GM23248 (cell line): ENCODE measurements at places on chromosomes 7 and 10. TPM values are rescaled to one million over a fixed set of nuclear protein-coding genes. Genes with fewer than 3 reads are reported as not detected.

HKDC1 gene
- 0.13 and 0.32 TPM in 2 replicates for total RNA-seq

MOGAT3 gene
- not detected in 2 replicates for total RNA-seq

PRR15 gene
- total RNA-seq: 6.1 and 11.5 TPM in 2 replicates

TAF3 gene
- 1.7 and 2.4 TPM in 2 replicates for total RNA-seq

PRPS1L1 gene
- total RNA-seq: not detected in 2 replicates

AKR1D1 gene
- total RNA-seq: not detected in 2 replicates

DNA sequence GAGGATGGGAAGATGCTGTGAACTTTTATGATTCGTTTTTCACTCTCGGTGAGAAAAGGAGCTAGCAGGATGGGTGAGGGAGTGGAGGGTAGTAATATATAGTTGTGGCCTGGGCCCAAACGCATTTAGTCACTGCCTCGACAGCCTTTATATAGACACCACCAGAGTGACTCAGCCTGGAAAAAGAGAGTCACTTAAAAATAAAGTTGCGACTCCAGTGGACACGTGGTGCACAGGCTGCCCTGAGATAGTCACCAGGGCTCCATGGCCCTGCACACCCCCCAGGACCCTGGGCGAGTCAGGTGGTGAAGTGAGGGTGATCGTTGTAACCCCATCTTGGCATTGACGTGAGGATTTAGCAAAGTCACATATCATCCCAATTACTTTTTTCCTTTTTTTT, 106.7 kb downstream of the CUX1 start:
- H3K27me3 ChIP-seq: no peaks in the 10 kb centered on the region
- peak overlapping the region; percentile 81 for H3K27ac ChIP-seq
- H3K36me3 ChIP-seq: no peaks in the 10 kb centered on the region
- peak; percentile 96 for DNase-seq
- no peak overlapping the region for H3K4me3 ChIP-seq

GRCh38 chr10:131531265-131532190, 220.0 kb upstream of the TCERG1L start:
- 0 out of 2 replicates have a peak, but pooled peaks cover 6% of the 10 kb centered on the region for H3K27me3 ChIP-seq
- H3K27ac ChIP-seq: no peak overlapping the region
- H3K4me3 ChIP-seq: no peak overlapping the region
- H3K36me3 ChIP-seq: no peaks in the 10 kb centered on the region

DNA sequence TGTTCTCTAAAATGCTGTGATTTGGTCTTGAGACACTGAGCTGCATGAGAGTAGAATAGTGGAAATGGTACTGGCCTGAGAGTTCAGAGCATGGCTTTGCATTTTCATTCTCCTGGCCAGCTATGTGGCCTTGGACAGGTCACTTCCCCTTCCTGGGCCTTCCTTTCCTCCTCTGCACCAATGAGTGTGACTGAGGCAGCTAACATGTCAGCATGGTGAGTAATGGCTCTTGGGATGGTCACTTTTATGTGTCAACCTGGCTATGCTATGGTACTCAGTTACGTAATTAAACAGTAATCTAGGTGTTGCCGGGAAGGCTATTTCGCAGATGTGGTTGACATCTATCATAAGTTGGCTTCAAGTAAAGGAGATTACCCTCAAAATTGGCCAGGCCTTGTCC, 109.3 kb downstream of the RTKN2 start:
- H3K27ac ChIP-seq: no peak overlapping the region
- peak; percentile 9 for DNase-seq
- no peaks in the 10 kb centered on the region for H3K36me3 ChIP-seq
- no peak overlapping the region for H3K4me3 ChIP-seq
- H3K27me3 ChIP-seq: no peaks in the 10 kb centered on the region

DNA sequence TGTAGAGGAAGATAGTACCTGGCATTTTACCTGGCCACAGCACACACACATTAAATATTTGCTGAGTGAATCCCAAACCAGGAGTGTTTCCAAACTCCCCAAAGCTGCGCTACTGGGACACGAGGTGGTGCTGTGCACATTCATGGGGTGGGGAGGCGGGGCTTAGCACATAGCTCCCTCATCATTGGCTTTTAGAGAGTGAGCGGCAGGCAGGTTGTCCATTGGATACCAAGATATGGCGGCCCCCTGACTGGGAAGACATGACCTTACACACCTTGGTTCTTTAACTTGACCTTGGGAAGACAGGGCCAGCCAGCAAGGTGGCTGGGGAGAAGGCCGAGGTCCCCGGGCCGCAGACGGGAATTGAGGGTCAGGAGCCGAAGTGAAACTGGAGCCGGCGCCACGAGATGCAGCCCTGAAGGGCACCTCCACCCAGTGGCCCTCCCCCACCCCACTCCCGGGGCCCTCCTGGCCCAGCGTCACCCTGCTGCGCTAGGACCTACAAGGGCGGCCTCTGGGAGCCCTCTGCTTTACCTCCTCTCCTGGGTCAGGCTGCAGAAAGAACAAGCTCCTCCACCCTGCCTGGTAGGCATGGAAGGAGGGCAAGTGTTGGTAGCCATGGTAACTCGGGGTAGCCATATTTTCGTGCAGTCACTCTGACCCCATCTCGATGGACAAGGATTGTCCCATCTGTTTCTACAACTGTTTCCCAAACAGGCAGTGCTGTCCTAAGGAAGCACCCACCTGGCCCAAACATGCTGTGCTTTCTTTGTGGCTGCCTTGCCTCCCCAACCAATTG, 24.0 kb downstream of the TMEM176A start:
- H3K4me3 ChIP-seq: no peak overlapping the region
- no peak for DNase-seq
- H3K4me1 ChIP-seq: no peaks in the 10 kb centered on the region
- no peaks in the 10 kb centered on the region for H3K27me3 ChIP-seq
- no peaks in the 10 kb centered on the region for H3K36me3 ChIP-seq
